ENCODE measurements at places on chromosomes 1 and 21.

DNA sequence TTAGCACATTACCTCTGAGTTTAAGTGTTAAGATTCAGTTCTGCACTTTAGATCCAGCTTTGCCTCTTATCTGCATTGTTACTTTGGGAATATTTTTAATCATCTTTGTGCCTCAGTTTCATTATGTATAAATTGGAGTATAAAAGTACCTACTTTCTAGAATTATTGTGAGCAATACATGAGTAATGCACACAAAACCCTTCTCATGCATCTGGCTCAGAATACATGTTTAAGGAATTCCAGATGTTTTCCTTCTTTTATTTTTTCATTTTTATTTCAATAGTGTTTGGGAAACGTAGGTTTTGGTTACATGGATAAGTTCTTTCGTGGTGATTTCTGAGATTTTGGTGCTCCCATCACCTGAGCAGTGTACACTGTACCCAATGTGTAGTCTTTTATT lies 14.2 kb downstream of the C8A start:
- DNase-seq, result no peak

- DNase-seq, result no peak
These were observed 10.4 kb downstream of the IBA57 start for GRCh38 chr1:228176024-228176395.

GRCh38 chr1:183304440-183305107 lies 113.6 kb downstream of the NMNAT2 start:
- DNase-seq, result no peak

- no peak for DNase-seq
These were observed 7.1 kb downstream of the RNPEP start for GRCh38 chr1:201989354-201990128.

- no peak for DNase-seq
These were observed 91.1 kb downstream of the SLC44A5 start for GRCh38 chr1:75519651-75520427.

DNA sequence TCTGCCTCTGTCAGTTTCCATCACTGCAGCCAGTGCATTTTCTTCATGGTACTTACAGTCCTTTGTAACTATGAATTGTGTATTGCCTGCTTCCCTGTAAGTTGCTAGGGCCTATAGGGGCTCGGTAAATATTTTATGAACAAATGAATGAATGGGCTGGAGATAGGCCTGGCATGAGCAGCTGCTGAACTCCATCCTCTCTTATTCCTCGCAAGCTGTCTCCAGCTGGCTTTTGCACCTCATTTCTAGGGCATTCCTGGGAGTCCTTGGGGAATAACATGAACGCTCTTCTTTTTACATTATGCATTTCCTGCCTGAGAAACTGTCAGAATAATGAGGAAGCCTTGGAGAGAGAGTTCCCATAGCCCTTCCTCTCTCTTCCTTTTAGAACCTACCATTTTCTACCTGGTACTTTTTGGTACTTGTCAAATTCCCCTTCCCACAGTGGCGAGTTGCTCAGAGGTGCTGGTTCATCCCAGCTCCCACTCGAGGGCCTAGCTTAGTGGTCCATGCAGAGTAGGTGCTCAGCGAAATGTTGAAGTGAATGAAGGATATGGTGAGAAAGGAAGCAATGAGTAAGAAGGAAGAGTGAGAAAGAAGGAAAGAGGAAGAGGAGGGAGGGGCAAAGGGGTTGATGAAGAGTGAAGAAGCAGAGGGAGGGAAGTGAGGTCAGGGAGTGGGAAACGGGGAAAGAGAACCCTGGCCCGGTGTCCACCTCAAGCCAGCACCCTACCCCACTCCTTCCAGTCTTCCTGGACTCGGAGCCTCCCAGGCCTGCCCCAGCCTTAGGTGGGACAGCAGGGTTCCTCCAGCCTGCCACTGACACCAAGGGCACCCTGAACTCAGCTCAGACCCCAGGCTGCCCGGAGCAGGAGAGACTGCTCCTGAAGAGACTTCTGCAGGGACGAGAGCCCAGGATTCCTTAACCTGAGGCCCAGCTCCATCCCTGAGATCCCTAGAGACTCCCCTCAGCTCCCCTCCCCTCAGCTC lies 29.6 kb downstream of the KCNC4 start:
- DNase-seq, result no peak

GRCh38 chr1:20367116-20367585 lies 76.5 kb downstream of the VWA5B1 start:
- no peak for DNase-seq

DNA sequence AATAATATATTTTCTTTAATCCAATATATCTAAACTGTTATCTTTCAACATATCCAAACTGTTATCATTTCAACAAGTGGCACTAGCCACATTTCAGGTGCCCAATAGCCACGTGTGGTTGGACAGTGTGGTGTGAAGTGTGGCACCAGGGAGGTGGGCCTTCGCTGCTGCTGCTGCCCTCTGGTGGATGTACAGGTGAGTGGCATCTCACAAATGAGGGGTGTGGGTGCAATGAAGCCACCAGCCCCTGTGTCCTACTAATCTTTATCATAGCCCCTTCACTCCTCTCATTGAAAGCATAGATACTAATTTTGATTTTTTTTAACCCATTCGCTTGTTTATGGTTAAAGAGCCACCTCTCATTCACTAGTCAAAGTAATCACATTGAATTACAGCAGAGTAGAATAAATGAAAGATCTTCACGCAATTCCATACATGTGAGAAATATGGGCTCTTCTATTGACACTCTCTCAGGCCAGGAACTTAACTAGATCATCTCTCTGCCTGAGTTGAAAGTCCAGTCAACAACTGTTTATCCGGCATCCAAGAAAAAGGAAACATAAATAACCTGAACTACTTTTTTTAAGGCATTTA lies 499.2 kb downstream of the OMA1 start:
- no peak for DNase-seq

DNA sequence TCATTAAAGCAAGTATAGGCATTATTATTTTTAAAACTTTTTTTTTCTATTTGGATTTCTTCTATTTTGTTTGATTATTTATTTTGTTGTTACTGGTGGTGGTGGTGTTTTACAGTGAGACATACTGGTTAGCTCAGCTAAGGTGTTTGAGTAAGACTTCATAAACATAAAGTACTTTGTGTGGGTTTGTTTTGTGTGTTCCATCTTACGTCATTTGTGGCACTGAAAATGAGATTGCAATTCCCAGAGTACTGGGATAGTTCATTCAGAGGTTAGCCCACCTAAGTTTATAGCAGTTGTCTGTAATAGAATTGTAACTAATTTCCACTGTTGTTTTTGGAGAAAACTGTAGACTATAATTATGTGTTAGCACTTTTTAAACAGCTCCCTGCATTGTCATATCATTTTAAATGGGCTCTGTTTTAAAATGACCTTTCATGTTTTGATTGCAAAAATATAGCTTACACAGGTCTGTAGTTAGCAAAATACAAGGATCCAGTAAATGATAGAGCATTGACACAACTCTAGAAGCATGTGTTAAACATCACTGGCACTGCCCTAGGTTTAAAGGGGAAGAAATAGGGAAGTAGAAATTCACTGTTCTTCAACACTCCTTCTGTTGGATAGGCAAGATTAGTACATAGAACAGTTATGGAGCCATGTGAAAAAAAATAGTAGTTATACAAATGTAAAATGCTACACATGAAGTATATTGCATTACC lies 171.7 kb downstream of the NFIA start:
- no peak for DNase-seq

DNA sequence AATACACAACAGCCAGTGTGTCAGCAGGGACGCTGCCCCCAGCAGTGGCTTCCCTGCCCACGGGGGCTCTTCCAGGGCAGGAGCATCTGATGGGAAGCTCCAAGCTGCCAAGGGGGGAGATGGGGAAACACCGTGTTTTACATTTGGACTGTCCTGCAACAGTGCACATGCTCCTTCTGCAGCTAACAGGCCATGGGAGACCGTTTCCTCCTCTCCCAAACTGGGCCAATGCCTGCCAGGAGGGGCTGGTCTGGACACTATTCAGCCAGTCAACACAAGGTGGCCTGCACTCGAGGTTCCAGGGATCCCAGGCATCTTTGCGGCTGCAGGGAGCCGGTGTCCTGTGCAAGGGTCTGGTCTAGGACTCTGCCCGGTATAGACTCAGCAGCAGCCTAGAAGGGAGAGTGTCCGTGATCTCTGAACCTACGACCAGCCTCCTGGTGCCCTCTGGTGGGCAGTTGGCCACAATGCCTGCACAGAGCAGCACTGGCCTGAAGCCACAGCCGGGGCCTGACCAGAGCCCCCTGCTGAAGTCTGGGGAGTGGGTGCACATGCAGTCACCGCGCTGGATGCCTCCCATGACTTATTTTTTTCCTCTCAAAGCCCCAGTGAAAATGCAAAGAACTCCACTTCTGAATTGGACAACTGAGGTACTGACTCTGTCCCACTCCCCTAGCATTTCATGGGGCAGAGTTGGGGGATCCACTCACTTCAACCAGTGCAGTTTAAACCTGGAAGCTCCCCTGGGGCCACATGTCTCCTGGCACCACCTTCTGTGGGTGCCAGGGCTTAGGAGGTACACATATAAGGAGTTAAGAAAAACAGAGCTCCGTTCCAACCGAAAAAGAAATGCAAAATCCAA lies 33.3 kb downstream of the RCC2 start:
- DNase-seq, result no peak

GRCh38 chr1:5311147-5311546 lies 656.7 kb downstream of the AJAP1 start:
- no peak for DNase-seq

DNA sequence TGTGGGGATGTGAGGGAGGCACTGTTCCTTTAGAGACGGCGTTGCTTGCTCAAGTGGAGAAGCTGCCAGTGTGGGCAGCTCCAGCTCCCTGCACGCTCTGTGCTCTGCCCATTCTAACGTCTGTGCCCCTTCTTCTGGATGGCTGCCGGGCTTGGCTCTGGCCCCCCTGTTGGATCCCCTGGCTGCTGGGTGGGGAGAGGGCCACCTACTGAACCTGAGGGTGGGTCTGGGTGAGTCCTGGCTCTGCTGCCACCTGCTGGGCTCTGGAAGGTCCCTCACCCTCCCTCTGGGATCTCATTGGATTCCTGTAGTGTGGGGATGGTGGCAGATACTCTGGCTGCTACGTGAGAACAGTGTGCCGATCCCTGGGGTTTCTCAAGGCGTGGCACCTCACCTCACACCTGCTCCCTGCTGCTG lies 5.0 kb downstream of the PFKL start:
- DNase-seq, result no peak

- DNase-seq, result no peak
These were observed 6.6 kb upstream of the PNRC2 start for GRCh38 chr1:23953020-23953419.

GRCh38 chr1:182143154-182143657 lies 81.7 kb upstream of the ZNF648 start:
- DNase-seq, result no peak

- DNase-seq, result peak; percentile 13
These were observed 167.2 kb downstream of the RUNX1 start for GRCh38 chr21:34881839-34882371.

GRCh38 chr1:160741612-160742348 lies 2.7 kb downstream of the SLAMF7 start:
- DNase-seq, result no peak

GRCh38 chr1:218996362-218996761 lies 177.3 kb upstream of the LYPLAL1 start:
- no peak for DNase-seq

- DNase-seq, result peak; percentile 16
These were observed 8.3 kb upstream of the TINAGL1 start for GRCh38 chr1:31567956-31568570.

GRCh38 chr21:42799516-42799915 lies 79.8 kb downstream of the WDR4 start:
- DNase-seq, result no peak

DNA sequence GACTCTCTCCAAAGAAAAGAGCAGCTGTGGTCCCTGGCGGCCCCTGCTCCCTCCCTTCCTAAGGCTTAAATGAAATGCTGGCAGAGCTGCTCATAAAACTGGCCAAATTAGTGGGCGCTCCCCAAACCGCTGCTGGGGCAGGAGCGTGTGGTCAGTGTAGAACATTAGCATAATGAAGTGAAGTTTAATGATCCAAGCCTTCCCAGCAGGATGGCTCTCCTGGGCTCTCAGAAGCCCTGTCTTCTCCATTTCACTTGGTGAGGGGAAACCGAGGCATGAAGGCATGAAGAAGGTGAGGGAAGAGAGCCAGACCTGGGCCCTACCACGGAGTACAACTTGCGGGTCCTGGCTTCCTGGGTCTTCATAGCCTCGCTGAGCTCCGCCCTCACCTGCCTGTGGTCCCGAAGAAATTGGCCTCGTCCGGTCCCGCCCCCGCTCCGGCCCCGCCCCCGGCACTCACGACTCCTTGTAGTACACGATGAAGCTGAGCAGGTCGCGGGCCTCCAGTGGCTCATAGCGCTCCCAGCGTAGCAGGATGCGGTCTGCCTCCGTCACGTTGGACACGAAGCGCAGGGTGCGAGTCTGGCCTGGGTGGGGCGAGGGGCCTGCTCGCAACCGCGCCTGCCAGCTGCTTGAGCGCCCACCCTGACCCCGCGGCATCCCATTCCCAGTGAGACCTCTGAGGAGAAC lies 10.3 kb downstream of the INSRR start:
- DNase-seq, result no peak

DNA sequence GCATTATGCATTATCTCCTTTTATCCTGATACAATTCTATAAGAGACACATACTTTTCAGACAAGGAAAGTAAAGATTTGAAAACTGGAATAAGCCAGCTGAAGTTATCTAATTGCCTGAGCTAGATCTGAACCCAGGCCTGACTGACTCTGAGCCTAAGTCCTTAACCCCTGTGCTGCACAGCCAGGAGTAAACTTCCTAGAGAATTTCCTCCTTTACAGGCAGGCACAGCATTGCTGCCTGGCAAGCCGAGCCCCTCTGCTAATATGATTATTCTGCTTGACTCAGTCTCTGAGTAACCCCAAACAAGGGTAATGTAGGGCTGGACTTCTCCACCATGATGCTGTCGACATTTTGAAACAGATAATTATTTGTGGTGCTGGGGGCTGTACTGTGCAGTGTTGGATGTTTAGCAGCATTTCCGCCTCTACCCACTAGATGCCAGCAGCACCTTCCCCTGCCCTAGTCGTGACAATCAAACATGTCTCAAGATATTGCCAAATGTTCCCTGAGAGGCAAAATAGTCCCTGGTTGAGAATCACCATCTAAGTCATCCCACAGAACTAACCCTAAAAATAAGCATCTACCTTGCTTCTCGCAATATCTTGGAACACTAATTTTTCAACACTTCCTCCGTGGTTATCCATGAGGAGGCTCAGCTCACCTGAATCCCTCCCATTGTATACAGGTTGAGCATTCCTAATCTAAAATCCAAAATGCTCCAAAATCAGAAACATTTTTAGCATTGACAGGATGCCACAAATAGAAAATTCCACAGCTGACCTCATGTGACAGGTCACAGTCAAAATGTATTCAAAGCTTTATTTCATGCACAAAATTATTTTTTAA lies 18.5 kb downstream of the CAMK1G start:
- DNase-seq, result no peak
